ENCODE measurements at places on chromosomes 11 and 22. TPM values are rescaled to one million over a fixed set of nuclear protein-coding genes. Genes with fewer than 3 reads are reported as not detected.

The XKR3 gene
- not detected for total RNA-seq

The OR56A1 gene
- total RNA-seq = under 0.01 TPM

The PTPRCAP gene
- total RNA-seq = not detected

The OSBP gene
- total RNA-seq = 33.8 TPM

The TCN2 gene
- total RNA-seq = 11.0 TPM

The ABCC8 gene
- total RNA-seq = 8.6 TPM

The HOATZ gene
- not detected for total RNA-seq

The TPBGL gene
- total RNA-seq = not detected

The VSIG10L2 gene
- not detected for total RNA-seq

The PPP1CA gene
- total RNA-seq = 69.3 TPM

The CLMP gene
- 50.5 TPM for total RNA-seq

The ENTHD1 gene
- under 0.01 TPM for total RNA-seq

The MPPED1 gene
- total RNA-seq = 526 TPM

The PHF21B gene
- total RNA-seq = 8.6 TPM

The KDM4D gene
- 2.0 TPM for total RNA-seq

The ACTN3 gene
- total RNA-seq = not detected

The SLC6A5 gene
- total RNA-seq = not detected
